Cerebellum (tissue), 4 donors: ENCODE measurements at places on chromosomes 1 and 21. TPM values are rescaled to one million over a fixed set of nuclear protein-coding genes. Genes with fewer than 3 reads are reported as not detected.

DNA sequence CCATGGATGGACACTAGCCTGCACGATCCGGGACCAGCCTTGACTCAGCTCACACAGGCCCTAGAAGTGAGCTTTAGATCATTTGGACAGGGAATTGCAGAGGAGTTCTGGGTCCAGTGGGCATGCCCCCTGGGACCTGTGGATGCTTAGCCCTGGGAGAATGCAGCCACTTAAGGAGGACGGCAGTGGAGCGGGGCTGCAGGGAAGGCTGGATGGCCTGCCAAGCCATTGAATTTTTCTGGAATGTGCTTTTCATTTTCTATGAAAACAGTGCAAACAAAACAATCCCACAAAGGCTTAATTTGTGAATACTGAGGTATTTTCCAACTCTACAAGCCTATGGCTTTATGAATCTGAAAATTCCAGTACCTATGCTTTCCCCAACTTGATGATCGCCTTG lies 80.4 kb upstream of the GCLM start:
- DNase-seq, result no peak

GRCh38 chr1:43171876-43172526 lies at the start of the genes CFAP57 and EBNA1BP2:
CFAP57 (plus strand) TSS chr1:43172330; CDS start chr1:43172754, 424 bp downstream.
EBNA1BP2 (minus strand) TSS chr1:43172290; CDS start chr1:43172118, 172 bp downstream.
- peak; percentile 90 for DNase-seq

DNA sequence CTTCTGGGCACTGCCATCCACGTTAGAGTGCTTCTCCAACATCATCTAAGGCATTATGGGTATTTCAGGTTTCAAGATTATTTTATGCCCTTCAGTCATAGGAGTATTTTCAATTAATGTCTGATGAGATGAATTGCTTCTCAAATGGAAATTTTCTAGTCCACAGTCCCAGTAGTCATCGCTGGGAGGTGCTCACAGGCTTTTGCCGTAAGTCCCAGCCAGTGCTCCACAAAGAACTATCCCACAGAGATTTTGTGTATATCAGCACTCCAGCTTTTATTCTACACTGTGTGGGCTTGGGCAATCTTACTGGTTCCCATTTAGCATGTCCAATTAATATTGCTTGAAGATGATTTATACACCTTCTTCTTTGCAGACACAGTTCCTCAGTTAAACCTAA lies 61.0 kb downstream of the SMYD2 start:
- DNase-seq, result no peak

GRCh38 chr1:225733254-225733653 lies 44.4 kb upstream of the SRP9 start:
- no peak for DNase-seq

DNA sequence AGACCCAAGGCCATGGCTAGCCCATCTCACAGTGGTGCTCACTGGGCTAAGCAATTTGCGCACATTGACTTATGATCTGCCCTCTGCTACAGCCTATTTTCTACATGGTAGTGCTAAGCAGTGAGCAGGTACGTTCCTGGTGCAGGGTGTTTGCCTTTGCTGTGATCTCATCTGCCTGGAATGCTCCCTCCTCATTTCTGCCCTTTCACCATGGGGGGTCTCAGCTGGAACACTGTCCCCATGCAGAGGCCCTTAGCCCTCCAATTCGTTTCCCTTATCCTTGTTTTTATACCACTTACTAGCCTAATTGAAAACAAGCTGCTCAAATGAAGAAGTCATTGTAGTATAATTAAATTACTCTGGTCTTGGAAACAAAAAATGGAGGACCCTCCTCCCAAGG lies 2.0 kb upstream of the B3GALT5 start:
- no peak for DNase-seq

DNA sequence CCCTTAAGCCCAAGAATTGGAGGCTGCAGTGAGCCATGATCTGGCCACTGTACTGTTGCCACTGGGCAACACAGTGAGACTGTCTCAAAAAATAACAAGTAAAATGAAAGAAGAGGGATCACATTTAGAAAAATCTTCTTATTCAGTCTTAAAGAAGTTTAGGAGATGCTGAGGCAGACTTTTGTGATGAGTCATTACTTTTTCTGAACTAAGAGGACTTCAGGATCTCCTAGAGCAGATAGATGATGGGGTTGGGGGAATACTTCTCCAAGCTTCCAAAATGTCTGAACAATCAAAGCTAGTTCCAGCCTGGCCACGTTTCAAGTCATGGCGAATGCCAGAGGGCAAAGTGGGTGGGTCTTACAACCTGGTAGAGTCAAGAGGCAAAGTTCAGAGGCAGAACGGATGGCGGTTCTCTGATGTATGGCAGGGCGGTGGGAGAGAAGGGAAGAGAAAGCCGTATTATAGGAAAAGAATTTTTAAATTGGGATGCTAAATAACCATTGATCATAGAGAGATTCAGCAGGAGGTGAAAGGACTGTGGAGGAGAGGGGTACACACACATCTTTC lies 2.1 kb upstream of the CIART start:
- DNase-seq, result no peak

- DNase-seq, result no peak
Observed at GRCh38 chr1:214506972-214507431, 44.4 kb downstream of the PTPN14 start.

DNA sequence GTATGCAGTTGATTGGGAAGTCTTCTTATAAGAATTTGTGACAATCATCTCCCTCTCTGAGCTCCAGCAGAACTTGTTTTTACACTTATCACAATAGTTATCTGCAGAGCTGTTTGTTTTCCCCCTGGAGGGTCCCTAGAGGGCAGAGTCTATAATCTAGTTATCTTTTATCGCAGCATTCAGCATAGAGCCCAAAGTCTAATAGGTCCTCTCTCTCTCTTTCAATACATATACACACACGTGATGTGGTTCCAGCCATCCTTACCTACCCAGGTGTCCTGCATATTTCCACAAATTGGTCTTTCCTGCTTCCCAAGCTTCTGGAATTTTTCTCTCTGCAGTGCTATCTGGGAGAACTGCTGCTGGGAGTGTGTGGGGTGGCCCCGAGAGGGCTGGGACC lies 229.6 kb upstream of the KIAA0040 start:
- no peak for DNase-seq

GRCh38 chr1:215459136-215459535 lies 108.0 kb upstream of the KCTD3 start:
- DNase-seq, result no peak

DNA sequence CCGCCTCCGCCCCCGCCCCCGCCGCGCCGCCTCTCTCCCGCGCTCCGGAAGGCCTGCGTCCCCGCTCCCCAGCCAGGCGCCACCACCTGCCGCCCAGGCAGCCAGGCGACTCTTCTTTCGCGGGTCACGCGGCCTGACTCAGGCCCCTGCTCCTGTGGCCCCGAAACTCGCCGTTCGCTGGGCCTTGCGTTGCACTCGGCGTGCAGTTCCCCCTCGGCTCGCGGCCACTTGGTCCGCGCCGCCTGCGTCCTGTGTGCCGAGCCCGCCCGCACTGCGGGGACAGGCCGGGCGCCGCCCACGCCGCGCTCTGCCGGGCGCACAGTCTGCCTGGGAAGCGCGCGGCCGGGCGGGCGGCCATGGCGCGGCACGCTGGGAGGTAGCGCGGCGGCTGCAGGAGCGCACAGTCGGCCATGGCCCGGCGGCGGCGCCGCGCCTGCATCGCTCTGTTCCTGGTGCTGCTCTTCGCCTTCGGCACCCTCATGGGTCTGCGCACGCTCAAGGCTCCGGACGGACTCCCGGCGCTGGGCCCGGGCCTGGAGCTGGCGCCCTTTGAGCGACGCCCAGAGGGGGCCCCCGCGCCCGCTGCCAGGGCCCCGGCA lies at the start of gene MANEAL:
Gene MANEAL, plus strand, starts transcription at position 75 of the 599 bp plus-strand sequence. Its CDS starts 336 bp downstream, at position 411.
- peak; percentile 76 for DNase-seq

DNA sequence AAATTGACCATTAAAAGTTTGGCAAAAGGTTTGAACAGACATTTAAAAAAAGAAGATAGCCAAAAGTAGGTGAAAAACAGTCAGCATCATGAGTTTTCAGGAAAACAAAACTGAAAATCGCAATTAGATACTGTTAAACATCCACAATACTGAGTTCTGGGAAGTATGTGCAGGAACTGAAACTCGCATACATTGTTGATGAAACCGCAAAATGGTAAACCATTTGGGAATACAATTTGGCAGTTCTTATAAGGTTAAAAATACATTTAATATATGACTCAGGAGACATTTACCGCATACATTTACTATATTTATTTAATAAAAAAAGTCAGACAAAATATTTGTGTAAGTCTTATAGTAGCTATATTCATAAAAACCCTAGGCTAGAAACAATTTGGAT lies 393.2 kb downstream of the COL11A1 start:
- DNase-seq, result no peak

DNA sequence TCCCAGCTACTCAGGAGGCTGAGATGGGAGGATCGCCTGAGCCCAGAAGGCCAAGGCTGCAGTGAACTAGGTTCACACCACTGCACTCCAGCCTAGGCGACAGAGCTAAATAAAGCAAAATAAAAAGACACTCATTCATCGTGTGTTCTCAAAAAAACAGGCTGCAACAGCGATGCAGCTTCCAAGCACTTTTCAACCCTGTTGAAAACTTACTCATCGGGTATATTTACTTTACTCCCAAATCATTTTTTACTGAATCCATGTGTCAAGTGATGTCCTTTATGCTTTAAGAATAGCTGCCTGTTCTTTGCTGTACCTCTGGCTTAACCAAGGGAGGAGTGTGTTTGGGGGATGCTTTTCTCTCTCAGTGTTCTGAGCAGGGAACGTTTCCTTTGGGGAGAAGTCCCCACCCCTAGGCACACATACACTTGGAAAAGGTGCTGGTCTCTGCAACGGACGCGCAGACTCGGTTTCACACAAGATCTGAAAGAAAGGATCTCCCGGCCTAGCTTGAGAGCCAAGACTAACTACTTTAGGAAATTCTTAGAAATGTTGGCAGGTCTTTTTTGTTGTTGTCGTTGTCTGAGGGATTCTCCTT lies 1.4 kb downstream of the MAP1LC3C start:
- DNase-seq, result no peak

DNA sequence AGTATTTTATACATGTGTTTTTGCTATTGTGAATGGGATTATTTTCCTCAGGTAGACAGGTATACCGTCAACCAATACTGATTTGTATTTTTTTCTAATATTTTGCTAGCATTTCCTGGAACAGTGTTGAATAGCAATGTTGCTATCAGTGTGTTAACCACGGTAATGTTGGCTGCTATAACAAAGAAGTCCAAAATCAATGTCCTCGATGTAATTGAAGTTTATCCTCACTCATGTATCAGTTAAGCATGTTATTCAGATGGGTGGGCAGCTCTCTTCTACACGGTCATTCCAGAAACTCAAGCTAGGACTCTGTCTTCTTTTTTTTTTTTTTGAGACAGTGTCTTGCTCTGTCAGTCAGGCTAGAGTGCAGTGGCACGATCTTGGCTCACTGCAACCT lies 24.3 kb downstream of the DOP1B start:
- no peak for DNase-seq

- no peak for DNase-seq
Observed at GRCh38 chr21:17921579-17922530, 102.7 kb upstream of the C21orf91 start.

DNA sequence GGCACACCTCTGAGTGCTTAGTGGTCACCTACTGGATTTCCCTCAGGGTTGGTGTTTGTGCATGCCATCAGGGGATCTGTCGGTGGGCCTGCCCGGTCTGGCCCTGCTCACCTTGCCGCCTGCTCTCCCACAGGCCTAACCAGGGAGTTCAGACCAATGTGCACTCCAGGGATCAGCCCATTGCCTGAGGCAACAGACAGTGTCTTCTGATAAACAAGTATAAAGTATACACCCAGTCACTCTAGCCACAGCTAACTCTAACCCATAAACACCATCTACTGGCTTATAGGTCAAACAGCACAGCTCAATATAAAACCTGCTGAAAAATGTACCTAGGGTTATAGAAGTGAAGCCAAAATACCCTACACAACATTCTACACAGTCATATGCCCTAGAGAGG lies 1300.0 kb downstream of the PLA2G4A start:
- no peak for DNase-seq

GRCh38 chr21:43859747-43860214 lies 5.2 kb upstream of the AGPAT3 start:
- no peak for DNase-seq

GRCh38 chr1:172275478-172275877 lies 145.0 kb upstream of the C1orf105 start:
- DNase-seq, result no peak

MIB2 gene
- 44.6 TPM for total RNA-seq

OPRD1 gene
- total RNA-seq, result 0.36 TPM

NBPF14 gene
- total RNA-seq, result 17.8 TPM

BTBD8 gene
- total RNA-seq, result 97.8 TPM
